NCI-H2081 (cell line): ENCODE measurements at places on chromosomes 7 and 10.

GRCh38 chr7:148982654-148983199 is 45.6 kb downstream of the PDIA4 start:
- DNase-seq = peak; percentile 43

DNA sequence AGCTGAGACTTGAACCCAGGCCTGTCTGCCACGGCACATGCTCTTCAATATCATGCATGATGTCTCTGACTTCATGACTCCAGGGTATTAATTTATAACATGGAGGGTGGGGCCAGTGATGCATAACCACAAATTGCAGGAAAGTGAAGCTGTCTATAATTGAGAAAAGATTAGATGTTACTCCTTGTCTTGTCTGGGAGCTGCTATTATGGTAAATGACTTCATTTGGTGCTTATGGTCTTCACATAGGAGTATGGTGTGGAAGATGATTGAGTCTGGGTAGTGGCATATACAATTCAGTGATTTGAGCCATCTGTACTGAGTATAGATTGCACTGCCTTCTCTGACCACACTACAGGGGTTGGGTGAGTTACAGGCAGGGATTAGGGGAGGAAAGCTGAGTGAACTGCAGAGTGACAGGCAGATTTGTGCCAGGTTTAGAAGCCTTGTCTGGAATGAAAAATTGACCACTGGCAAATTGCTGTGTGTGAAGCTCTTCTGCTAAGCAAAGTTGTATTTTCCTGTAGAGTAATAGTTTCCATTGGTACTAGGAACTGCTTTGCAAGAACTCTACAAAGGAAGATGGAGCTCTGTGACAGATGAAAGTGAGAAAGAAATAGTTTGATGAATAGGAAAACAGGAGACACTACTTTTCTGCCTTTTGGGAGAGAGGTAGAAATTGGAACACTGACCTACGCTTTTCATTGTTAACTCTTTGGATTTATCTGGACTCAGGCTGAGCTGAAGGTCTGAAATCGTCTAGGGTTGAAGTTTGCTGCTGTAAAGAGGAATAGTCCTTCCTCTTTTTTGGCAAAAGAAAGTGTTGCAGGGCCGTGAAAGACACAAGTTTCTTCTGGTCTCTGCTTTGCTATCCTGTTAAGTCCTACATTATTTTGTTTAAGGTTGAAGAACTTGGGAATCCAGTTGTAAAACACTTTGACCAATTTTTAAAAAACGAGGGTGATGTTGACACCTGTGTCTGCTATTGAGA is 2.7 kb downstream of the SND1 start:
- DNase-seq = no peak

DNA sequence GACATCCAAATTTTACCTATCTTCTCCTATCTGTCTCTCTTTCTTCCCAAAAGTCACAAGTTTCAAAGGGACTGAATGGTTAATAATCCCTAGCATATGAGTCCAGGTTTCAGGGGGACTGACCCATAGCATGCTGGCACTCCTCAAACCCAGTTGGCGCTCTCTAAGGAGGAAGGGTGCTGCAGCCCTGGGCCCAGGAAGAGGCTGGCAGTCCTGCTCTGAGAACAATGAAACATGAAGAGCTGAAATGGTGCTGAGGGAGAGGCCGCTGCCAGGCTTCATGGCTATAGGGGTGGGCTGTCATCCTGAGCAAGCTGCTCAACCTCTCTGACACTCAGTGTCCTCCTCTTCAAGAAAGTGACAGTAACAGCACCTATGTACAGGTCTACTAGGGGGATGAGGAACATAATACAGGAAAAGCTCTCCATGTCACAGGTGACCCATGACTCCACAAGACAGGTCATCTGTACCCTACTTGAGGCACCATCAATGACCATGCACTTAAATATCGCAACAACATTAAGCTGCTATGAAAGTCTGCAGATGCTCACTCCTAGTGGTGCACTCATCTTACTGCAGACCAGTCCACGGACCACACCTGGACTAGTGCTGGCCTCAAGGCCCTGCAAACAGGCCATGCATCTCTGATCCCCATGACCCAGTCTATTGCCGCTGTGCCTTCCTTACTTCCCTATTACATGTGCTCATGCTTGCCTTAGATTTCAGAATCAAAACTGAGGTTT is 17.0 kb downstream of the COBL start:
- no peak for DNase-seq

DNA sequence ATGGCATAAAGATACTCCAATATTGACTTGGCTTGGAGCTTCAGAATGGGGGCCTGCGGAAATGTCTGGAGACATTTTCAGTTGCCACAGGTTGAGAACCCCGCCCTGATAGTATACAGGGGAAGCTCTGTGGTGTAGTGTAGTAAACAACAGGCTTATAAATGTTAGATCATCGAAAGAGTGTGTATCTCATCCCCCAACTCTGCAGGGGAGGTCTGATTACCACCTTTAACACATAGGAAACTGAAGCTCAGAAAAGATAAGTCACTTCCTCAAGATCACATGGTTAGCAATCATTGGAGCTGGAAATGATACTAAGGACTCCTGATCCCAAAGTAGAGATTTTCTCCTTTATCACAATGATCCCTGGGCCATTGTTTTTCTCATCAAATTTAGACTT is 144.5 kb upstream of the BMPER start:
- no peak for DNase-seq

- DNase-seq = no peak
Observed at GRCh38 chr10:5965266-5965665, 12.1 kb downstream of the IL15RA start.

DNA sequence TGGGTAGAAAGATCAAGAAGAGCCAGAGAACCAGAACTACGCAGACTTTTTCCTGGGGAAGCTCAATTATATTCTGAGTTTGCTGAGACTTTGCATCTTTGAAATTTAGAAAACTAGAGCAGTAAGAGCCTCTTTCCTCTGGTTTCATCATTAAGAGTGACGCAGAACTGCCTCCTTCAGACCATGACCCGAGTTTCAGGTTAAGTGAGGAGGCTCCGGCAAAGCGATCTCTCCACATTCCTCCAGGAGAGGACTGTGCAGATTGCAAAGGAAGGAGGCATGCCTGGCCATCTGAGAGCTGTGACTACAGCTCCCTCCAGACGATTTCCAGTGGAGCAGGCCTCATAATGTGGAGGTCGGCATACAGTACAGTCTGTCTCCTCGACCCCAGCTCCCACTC is 115.8 kb upstream of the LANCL2 start:
- no peak for DNase-seq

DNA sequence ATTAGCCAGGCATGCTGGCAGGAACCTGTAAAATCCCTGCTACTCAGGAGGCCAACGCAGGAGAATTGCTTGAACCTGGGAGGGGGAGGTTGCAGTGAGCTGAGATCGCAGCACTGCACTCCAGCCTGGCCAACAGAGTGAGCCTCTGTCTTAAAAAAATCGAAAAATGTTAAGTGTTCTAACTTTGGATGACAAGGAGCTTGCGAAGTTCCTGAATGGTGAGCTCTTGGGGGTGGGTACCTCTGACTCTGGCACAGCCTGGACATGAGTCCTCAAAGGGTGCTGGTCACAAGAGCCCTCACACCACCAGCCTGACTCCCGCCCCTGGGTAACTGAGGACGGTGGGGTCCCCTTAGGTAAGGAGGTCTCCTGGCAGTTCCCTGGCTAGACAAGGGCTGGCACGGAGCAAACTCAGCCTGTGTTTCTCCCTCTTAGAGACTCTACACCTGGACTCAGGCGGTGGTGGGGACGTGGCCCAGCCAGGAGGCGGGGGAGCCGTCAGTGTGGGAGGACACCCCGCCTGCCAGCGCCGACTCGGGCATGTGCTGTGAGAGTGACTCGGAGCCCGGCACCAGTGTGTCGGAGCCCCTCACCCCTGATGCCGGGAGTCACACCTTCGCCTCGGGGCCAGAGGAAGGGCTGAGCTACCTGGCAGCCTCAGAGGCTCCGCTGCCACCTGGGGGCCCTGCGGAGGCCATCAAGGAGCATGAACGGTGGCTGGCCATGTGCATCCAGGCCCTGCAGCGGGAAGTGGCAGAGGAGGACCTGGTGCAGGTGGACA is 24.1 kb downstream of the AMZ1 start:
- no peak for DNase-seq

DNA sequence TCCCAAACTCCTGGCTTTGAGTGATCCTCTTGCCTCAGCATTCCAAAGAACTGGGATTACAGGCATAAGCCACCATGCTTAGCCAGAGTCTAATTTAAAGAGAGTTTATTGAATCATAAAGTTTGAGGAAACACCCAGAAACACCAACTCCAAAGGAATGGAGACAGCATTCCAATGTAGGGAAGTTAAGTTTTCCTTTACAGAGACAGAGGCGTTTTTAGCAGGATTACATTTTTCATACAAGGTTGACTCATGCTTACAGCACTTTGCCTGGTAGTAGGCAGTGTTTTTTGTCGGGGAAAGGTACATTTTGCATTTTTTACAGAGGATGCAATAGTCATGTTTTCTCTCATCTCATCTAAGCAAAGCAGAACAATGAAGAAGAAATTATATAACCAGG is 18.9 kb upstream of the OPN4 start:
- DNase-seq = no peak

DNA sequence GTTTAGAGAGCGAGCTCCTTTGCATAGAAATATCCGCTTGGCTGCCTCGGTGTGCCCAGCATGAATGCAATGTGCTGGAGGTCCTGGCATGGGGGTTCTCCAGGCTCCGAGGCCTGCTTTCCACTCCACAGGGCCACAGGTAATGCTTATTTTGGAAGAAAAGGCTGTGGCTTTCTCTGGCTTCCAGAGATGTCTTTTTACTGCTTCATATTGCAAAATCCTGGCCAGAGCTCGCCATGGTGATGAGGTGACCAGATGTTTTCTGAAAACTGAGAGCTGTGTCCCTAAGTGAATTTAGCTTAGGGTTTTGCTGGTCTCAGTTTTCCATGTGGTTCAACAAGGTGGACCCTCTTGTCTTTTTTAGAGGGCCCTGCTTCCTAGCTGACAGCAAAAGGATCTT is 65.2 kb downstream of the BMPER start:
- no peak for DNase-seq

DNA sequence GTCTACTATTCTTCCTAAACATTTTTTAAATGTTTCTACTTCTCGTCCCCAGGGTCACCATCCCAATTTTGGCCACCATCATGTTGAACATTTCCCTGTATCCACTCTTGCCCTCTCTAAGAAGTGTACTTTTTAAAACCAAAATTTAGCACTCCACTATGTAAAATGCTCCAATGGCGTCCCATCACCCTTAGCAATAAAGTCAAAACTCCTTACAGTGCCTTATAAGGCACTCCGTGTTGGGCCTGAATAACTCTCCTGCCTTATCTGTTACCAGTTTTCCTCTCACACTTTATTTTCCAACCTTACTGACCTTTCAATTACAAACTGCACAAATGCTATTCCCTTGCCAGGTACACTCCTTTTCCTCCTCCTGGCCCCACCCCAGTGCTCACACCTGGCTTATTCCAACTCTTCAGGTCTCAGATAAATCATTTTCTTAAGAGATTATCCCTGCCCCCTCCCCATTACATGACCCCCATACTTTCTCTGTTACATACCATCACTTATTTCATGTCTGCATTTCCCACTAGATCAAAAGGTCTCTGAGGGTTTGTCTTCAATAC is 1.3 kb downstream of the TMEM168 start:
- DNase-seq = no peak

GRCh38 chr7:71270558-71270957 is 138.6 kb downstream of the GALNT17 start:
- DNase-seq = no peak

GRCh38 chr10:67520924-67521520 is 175.0 kb downstream of the CTNNA3 start:
- peak; percentile 42 for DNase-seq

- peak; percentile 97 for DNase-seq
Observed at GRCh38 chr10:12068449-12069269, at the start of gene DHTKD1. Gene DHTKD1 (plus strand): TSS chr10:12068954. CDS start chr10:12069034, 80 bp downstream.

DNA sequence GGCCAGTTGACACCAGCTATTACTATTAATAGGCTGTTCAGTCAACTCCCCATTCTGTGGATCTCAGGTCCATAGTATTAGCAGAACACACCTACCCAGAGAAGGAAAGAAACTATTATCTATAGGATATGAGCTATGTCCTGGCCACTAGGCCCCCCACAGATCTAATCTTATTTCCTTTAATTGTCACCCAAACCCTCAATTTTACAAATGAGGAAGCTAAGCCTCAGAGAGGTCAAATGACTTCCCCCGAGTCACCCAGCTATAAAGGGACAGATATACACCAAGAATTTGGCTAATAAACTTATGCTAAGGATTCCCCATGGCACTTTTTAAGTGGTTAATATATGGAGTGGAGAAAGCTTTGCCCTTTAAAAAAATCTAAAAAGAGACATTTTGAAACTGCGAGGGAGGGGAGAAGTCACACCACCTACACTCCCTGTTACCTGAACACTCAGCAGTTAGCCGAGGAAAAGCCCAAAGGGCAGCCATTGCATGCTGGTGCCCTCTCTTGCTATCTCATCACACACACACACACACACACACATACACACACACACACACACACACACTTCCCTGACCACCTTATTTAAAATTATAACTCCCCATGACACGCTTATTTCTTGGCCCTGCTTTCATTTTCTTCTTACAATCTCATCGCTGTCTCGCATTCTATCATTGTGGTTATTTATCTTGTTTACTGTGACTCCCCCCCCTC is 157.0 kb upstream of the ADO start:
- no peak for DNase-seq

- DNase-seq = no peak
Observed at GRCh38 chr7:17242504-17242903, 55.9 kb upstream of the AHR start.

DNA sequence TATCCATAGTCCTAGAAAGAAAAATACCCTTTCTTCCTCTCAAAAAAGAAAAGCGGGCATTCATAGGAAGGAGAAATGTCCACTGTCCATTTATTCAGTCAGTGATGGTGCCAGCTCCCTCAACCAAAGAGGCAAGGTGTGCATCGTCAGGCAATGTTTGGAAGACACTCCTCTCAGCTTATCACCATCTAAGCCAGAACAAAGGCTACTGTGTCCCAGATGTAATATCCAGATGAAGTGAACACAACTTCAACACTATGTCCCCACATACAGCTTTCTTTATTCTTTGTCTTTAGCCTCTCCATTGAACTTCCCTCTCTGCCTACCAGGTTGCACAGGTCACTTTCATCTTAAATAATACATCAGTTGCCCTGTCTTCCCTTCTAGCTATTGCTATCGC is 131.4 kb upstream of the RNF32 start:
- DNase-seq = no peak

- no peak for DNase-seq
Observed at GRCh38 chr7:87538052-87538451, 62.6 kb upstream of the ABCB4 start.

GRCh38 chr7:150732786-150733481 is 4.3 kb upstream of the GIMAP5 start:
- no peak for DNase-seq

DNA sequence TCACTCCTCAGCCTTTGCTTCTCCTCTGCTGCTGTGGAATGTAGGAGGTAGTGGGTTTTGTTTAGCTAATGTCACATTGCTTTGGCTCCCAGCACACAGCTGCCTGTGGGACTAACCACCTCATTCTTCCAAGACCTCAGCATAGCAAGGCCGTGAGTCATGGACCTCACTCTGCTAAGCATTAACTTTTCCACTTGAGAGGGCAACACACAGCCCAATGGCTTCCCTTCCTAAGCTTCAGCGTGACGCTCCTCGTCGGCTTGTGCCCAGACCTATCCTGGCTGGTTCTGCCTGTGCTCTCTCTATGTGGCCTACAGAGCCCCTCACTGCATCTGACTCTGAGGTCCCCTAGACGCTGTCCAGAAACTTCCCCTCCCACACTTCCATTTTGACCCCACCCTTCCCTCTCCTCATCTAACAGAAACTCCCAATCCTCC is 23.3 kb downstream of the MYOF start:
- no peak for DNase-seq

GRCh38 chr7:76386691-76387260 is 22.7 kb downstream of the SSC4D start:
- DNase-seq = no peak
